ENCODE measurements at places on chromosomes 11 and 22.

DNA sequence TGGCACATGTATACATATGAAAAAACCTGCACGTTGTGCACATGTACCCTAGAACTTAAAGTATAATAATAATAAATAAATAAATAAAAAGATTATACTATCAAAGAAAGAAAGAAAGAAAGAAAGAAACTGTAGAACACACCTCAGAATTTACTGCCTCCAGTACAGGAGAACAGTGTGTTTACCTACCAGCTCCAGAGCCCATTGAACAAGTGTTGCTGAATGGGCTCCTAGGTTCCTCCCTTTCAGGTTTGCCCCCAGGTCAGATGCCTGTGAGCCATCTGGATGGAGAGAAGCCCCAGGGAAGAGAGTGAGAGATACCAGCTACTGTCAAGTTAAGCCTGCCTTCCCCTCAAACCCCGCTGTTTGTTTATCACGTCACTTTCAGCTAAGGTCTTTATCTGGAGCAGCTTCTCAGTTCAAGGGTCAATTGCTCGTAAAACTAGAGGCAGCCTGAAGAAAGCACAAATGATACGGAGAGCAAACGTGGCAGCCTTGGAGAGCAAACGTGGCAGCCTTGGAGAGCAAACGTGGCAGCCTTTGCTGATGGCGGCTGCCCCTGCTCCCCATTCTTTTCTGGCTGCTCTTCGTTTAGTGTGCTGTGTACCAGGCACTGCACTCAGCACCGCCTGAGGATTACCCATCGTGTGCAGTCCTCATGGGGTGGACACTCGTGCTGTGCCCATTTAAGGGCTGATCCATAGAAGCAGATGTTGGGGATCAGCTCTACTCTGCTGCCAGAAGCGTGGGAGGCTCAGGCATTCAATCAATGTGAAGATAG, 111.7 kb downstream of the ADAMTS15 start:
- no peak for DNase-seq

DNA sequence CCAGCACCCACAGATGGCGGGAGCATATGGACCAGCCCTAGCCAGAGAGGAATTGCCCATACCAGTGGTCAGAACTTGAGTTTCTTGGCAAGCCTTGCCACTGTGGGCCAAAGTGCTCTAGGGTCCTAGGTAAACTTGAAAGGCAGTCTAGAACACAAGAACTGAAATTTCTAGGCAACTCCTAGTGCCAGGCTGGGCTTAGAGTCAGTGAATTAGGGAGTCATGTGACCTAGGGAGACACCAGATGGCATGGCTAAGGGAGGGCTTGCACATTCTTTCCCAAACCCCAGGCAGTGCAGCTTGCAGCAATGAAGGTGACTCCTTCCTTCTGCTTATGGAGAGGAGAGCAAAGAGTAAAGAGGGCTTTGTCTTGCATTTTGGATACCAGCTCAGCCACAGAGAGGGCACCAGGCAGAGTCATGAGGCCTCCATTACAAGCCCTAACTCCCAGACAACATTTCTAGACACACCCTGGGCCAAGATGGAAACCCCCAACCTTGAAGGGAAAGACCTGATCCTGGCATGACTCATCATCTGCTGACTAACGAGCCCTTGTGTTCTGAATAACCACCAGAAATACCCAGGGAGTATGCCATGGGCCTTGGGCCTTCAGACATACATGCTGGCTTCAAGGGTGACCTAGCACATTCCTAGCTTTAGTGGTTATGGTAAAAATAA, 19.2 kb upstream of the OR56A3 start:
- no peak for DNase-seq

GRCh38 chr22:41526830-41527799, 17.2 kb downstream of the POLR3H start:
- DNase-seq = peak; percentile 30

DNA sequence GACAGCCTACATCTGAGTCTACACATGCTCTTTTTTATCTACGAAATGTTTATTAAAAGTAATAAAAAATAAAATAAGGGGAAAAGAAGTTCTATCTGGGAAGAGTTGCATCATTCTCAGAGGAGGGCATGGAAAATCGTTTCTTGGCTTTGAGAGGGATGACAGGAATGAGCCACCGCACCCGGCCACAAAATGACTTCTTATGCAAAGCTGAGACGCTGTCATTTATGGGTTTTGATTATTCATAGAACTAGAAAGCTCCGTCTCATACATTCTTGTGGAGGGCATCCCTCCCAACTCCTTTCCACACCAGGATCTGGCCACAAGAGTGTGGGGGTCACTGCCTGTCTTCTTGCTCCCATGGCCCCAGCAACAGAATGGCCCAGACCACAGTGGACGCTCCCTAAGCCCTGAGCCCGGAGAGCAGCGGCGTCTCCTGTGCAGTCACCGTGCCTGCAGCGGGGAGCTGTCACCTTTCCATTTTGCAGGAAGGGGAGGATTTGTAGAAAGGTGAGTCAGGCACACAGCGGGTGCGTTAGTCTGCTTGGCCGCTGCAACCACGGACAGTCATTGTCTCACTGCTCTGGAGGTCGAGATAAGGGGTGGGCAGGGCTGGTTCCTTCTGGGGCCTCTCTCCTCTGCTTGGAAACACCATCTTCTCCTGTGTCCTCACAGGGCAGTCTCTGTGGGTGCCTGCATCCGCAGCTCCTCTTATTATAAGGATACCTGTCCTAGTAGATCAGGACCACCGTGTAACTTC, 1388.7 kb downstream of the BRD1 start:
- DNase-seq = no peak

DNA sequence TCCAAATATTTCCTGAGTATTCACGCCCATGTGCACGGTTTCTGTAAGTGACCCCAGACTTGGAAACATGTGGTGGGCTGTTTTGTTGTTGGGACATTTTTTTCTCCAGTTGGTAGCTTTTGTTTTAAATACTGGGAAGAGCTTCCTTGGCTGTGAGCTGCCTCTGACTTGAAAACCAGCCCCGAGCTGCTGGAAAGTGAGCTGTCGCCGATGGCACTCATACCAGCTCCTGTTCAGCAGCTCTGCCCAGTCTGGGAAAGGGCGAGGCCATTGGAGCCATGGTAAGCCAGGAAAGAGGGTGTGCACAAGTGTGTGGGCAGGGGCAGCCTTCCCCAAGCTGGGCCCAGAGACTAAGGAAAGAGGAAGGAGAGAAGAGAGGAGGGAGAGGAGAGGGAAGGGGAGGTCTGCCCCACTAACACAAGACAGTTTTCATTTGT, 3.2 kb upstream of the FLI1 start:
- no peak for DNase-seq

DNA sequence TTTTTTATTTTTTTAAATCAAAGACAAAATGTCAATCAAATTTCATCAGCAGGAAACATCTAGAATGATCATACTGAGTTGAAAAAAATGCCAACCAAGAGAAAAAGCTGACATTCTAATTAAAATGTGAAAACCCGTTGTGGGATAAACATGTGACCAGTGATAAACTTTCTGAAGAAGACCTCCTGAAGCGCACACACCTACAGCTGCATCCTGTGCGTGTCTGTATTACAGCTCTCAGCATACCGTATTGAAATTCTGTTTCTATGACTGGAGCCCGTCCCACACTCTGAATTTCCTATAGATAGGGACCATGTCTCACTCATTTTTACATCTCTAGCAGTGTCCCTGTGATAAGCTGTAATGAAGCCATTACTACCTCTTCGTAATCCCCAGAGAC, 12.2 kb upstream of the NUP50 start:
- DNase-seq = no peak

- DNase-seq = peak; percentile 30
Observed at GRCh38 chr11:45805305-45806071, 539 bp downstream of the SLC35C1 start.
